ENCODE measurements at places on chromosomes 7 and 10.

GRCh38 chr10:77248104-77248790 lies 389.4 kb downstream of the KCNMA1 start:
- DNase-seq, result no peak

GRCh38 chr10:35463878-35464277 lies 127.6 kb downstream of the CCNY start:
- no peak for DNase-seq

- no peak for DNase-seq
Measured at GRCh38 chr10:42972946-42973345, 103.9 kb upstream of the RET start.

DNA sequence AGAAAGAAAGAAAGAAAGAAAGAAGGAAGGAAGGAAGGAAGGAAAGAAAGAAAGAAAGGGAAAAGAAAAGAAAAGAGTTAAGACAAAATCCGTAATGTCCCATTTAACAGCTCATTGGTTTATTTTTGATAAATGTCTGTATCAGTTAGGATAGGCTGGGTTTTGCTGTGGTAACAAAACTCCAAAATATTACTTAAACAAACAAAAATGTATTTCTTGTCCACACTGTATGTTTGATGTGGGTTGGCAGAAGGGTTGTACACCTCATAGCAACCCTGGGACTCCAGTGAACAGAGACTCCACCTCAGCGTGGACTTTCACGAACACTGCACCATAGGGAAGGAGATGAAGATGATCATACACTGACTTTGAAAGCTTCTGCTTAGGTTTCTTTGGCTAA lies 59.6 kb downstream of the PPP1R3C start:
- no peak for DNase-seq

- DNase-seq, result no peak
Measured at GRCh38 chr7:101258243-101258731, 13.4 kb upstream of the FIS1 start.

- DNase-seq, result no peak
Measured at GRCh38 chr7:67659091-67659490, 662.5 kb downstream of the TYW1 start.
